ENCODE measurements at places on chromosomes 4 and X.

GRCh38 chrX:72001906-72002305, 91.3 kb downstream of the NHSL2 start:
- no peak for DNase-seq

DNA sequence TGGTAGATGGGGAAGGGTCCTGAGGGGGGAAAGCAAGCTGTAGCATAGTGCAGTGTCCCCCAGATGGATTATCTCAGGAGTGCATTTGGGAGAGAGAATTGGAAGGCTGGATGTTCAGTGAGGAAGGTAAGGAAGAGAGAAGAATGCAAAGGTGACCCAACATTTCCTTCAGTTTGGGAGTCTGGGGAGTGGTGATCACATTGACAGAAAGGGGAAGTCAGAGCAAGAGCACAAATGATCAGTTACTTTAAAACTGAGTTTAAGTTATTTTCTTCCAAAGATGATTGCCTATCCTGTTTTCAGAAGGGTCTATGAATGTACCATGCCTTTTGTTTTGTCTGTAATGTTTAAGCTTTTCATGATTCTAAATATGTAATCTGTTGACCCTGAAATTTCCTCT, 47.6 kb downstream of the ARHGAP10 start:
- no peak for DNase-seq

GRCh38 chr4:103626296-103626695, 93.5 kb downstream of the TACR3 start:
- no peak for DNase-seq

DNA sequence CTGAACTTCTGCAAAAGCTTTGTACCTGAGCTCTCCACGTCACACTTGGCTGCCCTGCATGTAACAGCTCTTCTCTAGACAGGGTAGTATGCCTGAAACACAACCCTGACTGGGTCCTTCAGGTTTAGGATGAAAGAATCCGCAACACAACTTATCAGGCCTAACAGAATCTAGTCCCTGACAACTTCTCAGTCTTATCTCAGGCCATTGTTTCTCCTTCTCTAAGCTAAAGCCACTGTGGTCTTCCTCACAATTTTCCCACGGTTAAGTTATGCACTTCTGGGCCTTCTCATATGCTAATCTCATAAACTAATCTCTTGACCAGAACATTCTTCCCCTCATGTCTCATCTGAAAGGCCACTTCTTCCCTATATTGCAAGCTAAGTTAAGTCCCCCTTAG, 10.8 kb upstream of the TMPRSS11B start:
- DNase-seq, result no peak

- DNase-seq, result no peak
Measured at GRCh38 chrX:31199056-31199839, 127.4 kb upstream of the FTHL17 start.

DNA sequence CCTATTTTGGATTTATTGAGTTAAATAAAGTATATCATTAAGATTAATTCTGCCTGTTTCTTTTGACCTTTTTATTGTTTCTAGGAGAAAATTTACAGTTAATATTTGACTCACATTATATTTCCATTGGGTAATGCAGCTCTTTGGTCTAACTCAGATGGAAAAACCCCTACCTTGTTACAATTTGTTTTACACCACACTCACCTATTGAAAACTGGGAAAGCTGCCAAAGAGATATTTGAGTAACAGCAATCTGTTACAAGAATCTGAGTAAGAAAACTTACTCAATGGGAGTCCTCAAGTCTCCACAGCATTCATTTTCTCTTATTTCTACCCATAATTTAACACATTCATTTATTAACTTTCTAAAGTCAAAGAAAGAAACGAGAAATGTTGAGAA, 108.0 kb upstream of the TLL1 start:
- DNase-seq, result no peak
